HepG2 (cell line): ENCODE measurements at places on chromosomes 5 and 9. TPM values are rescaled to one million over a fixed set of nuclear protein-coding genes. Genes with fewer than 3 reads are reported as not detected.

ENTPD2 gene
- total RNA-seq: 0.87 and 0.95 TPM in 2 replicates

PRUNE2 gene
- 0.02 TPM in 1 of 2 replicates, not detected in the other for total RNA-seq

DNA sequence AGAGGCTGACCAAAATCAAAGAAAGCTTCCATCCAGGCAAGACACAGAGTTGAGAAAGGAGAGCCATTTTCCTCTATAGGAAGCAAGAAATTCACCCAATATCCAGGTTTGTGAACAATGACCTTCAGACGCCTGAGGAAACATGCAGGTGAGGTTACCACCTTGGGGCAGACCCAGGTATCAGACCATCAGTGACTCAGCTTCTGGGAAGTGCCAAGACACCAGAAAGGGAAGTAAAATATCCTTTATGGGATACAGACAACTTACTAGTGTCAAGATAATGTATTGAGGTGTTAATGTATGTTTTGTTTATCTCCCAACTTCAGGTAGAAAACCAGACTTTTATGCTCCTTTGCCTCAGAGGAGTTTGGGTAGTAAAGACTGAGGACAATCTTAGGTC, 2.2 kb upstream of the DTWD2 start:
- DNase-seq: no peak
- H3K27ac ChIP-seq: no peak overlapping the region
- H3K36me3 ChIP-seq: no peaks in the 10 kb centered on the region
- peaks cover 9% of the 10 kb centered on the region for H3K4me1 ChIP-seq
- H3K27me3 ChIP-seq: no peaks in the 10 kb centered on the region; the same call in 2 of the 3 replicates
- H3K4me3 ChIP-seq: no peak overlapping the region

GRCh38 chr5:179242676-179243075, 102.6 kb downstream of the ADAMTS2 start:
- H3K36me3 ChIP-seq: no peaks in the 10 kb centered on the region
- no peak for DNase-seq
- H3K27me3 ChIP-seq: no peaks in the 10 kb centered on the region; the same call in 1 of the 2 replicates
- H3K27ac ChIP-seq: no peak overlapping the region
